ENCODE measurements at places on chromosomes 2 and 18.

- DNase-seq = no peak
Observed at GRCh38 chr2:155841442-155841841, 491.1 kb downstream of the NR4A2 start.

- no peak for DNase-seq
Observed at GRCh38 chr2:3377279-3377611, 373 bp downstream of the EIPR1 start.

- DNase-seq = no peak
Observed at GRCh38 chr18:8351161-8351560, 258.1 kb upstream of the RAB12 start.

DNA sequence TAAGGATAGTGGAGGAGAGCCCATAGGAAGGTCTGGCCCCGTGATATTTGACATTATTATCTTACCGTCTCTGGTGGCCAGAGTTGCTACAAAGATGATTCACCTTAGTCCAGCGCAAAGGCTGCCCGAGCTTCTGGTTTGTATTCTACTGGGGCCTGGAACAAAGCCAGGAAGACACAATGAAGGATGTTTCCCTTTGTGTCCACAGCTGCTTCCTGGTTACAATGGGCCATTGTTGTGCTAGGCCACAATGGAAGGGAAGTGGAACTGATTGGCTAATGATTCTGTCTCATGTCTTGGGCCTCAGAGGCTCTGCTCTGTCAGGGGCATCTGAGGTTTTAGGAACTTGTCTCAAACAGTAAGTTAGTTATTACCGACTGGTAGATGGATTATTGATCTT, 132.2 kb downstream of the TDRD15 start:
- DNase-seq = no peak

DNA sequence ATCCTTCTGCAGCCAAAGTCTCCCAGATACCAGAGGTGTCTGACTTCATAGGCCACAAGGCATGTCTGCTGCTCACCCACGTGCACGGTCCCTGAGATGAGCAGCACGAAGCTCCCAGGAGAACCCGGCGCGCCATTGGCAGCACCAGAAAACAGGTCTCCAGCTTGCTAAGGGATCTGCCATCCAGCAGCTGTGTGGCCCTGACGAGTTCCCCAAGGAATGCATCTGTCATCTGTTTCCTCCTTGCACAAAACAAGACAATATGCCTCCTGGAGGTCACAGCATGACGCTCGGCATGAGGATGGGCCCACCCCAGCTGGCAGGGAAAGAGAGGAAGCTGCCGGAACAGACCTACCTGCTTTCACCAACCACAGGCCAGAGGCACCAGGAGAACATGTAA, 29.2 kb downstream of the HS6ST1 start:
- no peak for DNase-seq

- DNase-seq = no peak
Observed at GRCh38 chr2:114683251-114683650, 240.8 kb downstream of the DPP10 start.

DNA sequence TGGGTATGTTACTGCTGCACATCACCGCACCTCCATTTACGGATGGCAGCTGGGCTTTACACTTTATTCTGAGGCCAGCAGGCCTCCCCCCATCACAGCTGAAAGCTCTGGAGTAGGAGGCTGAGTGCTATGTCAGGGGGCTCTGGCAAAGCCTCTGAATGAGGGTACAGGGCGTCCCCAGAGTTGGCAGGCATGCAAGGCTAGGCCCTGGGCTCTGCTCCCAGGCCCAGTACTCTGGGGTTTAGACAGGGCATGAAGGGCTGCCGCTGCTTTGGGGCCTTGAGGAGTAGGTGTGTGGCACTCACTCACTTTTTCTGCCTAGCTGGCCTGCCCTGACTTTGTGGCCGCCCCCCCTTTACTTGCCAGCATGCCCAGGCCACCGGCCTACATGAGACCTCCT, 90.8 kb downstream of the WDSUB1 start:
- no peak for DNase-seq

- no peak for DNase-seq
Observed at GRCh38 chr2:183117226-183117625, 7.0 kb upstream of the NUP35 start.

- DNase-seq = no peak
Observed at GRCh38 chr2:143435131-143435530, 305.9 kb downstream of the ARHGAP15 start.

DNA sequence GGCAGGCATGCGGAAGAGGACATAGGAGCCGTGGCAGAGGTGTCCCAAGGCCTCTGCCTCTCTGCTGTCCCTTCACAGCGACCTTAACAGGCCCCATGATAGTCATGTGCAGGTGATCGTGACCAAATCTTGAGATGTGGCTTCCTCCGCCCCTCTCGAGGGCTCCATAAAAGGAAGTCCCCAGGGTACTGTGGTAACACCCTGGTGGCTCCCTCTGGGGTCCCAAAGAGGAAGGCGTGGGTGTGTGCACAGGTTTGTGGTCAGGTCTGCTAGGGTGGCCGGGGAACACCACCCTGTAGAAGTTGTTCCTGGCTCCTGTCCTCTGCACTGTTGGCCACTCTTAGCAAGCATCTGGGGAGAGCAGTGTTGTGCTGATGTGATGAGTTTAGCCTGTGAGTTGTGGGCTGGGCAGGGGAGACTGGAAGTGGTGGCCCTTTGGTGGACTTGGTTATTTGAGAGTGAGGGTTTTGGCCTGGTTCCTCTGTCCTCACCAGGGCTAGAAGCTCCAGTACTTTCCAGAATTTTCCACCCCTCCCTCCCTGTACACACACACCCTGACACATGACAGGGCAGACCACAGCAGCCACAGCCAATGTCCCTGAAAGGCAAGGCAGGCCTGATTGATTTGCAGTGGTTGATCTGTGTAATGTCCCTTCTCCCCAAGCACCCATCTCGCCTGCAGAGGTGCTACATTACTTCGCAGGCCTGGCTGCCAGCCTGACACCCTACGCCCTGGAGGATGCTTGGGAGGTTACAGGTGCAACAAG, 68.9 kb upstream of the BOD1L2 start:
- no peak for DNase-seq

DNA sequence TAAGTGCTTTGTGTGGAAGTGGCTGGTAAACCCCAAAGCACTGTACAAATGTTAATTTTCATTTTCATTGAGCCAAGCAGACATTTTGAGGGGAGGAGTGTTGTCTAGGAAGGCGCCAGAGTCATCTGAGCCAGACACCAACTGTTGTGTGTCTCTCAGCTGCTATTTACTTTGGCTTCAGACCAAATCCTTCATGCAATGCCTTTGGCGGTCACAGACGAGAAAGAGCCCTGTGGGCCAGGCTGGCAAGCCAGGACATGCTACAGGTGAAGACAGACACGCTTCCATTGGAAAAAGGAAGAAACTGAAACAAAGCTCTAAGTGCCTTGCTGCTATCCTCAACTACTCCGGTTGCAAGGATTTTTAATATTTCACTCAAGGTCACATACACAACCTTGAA, 115.4 kb upstream of the CDC42EP3 start:
- no peak for DNase-seq

DNA sequence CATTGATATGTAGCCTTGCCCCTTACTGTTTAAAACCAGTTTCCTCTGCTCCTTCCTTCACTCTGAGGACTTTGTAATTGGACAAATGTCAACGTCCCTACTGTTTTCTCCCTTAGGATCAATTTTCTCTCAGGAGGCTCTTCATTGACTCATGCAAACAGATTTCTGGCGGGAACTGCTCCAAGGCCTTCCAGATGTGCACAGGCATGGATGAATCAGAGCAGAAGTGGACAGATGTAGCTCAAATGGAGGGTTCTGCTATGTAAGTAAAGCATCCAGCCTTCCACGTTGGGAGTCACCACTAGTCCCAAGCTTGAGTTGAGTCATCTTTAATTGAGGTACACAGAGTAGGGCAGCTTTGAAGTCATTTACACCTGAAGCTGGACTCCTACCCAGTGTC, 34.1 kb upstream of the ZDBF2 start:
- DNase-seq = no peak

DNA sequence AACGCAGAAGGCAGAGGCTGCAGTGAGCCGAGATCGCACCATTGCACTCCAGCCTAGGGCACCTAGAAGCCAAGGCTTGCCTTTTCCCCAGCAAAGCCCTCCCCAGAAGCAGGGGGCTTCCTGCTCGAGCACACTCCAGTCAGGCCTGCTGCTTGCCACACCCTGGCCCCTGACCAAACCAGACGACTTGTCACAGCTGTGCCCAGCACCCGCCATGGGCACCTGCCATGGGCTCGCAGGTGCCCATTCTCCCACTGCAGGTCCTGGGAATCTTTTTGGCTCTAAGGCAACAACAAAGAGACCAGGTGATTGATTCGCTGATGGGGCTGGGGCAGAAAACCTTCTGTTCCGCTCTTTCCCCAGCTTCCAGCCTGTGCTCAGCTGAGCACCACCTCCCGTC, 4.9 kb downstream of the KCNK3 start:
- DNase-seq = no peak

GRCh38 chr2:147511491-147511948, 333.3 kb upstream of the ACVR2A start:
- DNase-seq = no peak

DNA sequence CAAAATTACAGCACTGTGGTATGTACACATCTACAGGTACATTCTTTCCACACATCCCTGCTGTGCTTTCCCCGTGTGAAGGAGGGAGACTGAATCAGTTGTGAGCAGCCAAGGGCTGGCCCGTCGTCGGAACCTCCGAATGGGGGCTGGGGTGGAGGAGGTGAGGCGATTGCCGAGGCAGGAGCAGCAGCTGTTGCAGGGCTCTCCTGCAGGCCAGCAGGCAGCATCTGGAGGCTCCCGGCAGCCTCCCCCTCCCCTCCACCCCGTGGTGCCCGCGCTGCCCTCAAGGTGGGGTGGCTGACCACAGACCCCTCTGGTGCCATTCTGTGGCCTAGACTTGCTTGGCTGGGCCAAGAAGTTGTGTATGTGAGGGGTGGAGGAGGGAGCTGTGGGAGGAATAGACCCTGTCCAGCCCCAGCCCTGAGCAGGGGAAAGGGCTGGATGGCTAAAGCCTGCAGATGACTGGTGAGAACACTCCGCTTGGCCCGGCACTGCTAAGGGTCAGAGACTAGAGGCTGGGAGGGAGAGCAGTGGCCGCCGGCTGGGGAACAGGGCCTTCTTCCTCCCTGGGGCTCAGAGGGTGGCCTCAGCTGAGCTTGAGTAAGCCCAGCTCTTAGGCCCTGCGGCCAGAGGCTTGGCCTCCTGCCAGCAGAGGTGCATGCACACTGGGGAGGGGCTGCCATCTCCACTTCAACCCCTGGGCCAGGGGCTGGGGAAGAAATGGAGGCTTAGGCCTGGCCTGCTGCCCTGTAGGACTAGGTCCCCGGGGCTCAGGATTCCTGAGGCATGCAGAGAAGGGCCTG, 7.6 kb downstream of the STAMBP start:
- DNase-seq = no peak

GRCh38 chr18:34114996-34115395, 109.7 kb downstream of the NOL4 start:
- no peak for DNase-seq

GRCh38 chr18:38198526-38198925, 632.9 kb upstream of the CELF4 start:
- DNase-seq = no peak

DNA sequence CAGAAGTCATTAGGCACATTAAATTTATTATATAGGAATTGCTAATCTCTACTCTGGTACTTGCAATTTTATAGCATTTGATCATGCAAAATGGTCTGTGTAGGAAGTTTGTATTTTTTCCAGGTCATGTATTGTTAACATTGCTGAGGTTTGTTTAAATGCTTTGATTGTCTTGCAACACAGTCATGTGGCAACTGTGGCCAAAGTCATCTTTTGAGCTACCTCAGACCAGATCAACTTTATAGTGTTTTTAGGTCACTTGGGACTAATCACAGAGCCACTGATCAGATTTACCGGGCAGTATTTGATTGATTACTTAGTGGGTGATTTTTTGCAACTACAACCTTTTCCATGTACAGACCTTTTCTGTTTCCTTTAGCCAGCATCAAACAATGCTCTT, 3.7 kb downstream of the SERPINB5 start:
- DNase-seq = no peak

GRCh38 chr2:134261398-134262131, 7.7 kb downstream of the MGAT5 start:
- no peak for DNase-seq

DNA sequence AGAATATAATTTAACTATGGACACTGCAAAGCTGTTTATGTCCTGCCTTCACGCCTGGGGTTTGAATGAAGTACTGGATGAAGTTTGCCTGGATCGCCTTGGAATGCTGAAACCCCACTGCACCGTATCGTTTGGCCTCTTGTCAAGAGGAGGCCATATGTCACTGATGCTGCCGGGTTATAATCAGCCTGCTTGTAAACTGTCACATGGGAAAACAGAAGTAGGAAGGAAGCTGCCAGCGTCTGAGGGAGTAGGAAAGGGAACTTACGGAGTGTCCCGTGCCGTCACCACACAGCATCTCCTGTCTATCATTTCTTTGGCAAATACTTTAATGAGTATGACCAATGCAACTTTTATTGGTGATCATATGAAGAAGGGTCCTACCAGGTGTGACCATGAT, 105.8 kb downstream of the WDR7 start:
- DNase-seq = no peak

GRCh38 chr2:122634256-122634655, 878.8 kb downstream of the TSN start:
- DNase-seq = no peak

DNA sequence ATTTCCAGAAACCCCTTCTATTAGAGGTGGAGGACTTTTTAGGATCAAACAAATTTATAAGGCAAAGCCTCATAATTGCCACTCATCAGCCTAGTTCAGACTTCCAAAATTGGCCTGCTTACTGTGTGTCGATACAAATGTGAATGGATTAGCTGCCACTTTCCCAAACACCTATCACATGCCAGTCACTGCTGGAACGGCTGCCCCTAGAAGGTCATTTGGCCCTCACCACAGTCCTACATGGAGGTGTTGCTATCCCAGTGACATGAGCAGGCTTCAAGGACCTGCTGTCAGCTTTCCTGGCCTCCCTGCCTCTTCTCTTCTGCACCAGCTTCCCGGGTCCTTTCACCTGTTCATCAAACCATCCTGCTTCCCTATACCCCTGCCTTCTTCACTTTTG, 279.2 kb upstream of the SKOR2 start:
- DNase-seq = no peak

DNA sequence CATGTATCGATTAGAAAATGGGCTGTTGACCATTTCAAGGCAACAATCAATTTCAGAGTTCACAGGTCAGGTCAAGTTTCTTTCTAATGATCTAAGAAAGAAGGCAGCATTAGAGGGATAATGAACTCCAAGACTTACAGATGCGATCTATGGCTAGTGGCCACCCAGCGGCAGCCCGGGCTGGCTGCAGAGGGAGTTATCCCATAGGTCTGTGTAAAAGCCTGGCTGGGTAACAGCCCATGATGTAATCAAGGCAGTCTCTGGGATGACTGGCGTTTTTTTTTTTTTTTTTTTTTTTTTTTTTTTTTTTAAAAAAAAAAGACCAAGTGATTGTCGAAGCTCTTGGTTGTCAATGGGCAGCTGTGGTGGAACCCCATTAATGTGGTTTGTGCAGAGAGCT, 171.1 kb upstream of the SKOR2 start:
- DNase-seq = no peak

- no peak for DNase-seq
Observed at GRCh38 chr2:231185886-231186285, 12.5 kb upstream of the ARMC9 start.

All from activated CD4-positive, CD25-positive, alpha-beta regulatory T cell (primary cell).